Muscle of leg (tissue), 16 donors: ENCODE measurements at places on chromosomes 2 and 18. TPM values are rescaled to one million over a fixed set of nuclear protein-coding genes. Genes with fewer than 3 reads are reported as not detected.

- peak; percentile 55 for DNase-seq
Observed at GRCh38 chr2:61887717-61888266, 664 bp downstream of the CCT4 start.

- DNase-seq, result peak; percentile 2
Observed at GRCh38 chr18:73153271-73153670, 285.5 kb upstream of the NETO1 start.

GRCh38 chr2:210991107-210991506, 434.7 kb downstream of the CPS1 start:
- DNase-seq, result no peak

- DNase-seq, result no peak
Observed at GRCh38 chr2:69436596-69436937, 668 bp downstream of the NFU1 start.

DNA sequence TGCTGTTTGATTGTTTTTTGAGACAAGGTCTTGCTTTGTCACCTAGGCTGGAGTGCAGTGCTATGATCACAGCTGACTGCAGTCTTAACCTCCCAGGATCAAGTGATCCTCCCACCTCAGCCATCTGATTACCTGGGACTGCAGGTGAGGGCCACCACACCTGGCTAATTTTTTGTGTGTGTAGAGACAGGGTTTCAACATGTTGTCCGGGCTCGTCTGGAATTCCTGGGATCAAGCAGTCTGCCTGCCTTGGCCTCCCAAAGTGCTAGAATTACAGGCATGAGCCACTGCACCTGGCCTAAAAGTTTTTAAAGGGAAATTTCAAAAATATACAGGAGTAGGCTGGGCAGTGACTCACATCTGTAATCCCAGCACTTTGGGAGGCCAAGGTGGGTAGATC, 22.4 kb downstream of the CARF start:
- DNase-seq, result no peak

DNA sequence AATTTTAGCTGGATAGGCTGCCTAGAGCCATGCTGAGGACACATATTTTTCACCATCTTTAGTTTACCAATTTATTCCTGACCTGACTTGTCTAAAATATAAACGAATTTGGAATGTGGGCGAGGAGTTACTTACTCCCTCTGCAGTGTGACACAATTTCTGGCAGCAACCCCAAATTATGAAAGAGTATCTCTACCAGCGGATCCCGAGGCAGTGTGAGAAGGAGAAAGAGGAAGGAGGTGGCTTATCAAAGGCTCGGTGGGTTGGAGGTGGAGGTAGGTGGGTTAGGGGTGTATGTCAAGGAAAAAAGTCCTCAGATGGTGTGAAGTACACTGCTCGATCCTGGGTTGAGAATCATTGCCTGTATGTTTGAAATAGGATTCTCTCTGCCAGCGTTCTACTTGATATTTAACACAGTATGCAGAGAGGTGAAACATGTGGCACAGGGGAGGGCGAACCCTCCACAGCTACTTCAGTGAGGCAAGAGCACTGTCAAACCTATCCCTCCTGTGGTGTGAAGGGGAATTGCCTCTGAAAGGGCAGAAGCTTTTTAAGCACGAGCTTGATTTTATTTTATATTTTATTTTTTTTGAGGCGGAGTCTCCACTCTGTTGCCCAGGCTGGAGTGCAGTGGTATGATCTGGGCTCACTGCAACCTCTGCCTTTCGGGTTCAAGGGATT, 76.0 kb downstream of the RFTN2 start:
- no peak for DNase-seq

DNA sequence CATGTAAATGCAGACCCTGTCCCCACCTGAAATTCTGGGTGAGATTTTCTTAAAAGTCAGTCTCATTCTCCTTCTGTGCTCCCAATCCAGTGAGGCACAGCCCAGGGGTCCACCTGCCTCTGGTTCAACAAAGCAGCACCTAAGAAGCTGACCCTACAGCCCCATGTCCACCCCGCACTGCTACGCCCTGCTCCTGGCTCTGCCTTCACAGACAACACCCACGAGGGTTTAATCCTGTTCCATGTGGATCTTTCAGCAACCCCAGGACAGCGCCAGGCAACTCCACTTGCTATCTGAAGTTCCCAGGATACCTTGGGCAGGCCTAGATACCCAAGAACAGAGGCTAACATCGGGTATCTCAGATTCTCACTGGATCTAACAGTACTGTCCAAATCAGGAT, 44.9 kb downstream of the HDLBP start:
- no peak for DNase-seq

Gene CXCR4
- total RNA-seq, result 23.1 TPM

DNA sequence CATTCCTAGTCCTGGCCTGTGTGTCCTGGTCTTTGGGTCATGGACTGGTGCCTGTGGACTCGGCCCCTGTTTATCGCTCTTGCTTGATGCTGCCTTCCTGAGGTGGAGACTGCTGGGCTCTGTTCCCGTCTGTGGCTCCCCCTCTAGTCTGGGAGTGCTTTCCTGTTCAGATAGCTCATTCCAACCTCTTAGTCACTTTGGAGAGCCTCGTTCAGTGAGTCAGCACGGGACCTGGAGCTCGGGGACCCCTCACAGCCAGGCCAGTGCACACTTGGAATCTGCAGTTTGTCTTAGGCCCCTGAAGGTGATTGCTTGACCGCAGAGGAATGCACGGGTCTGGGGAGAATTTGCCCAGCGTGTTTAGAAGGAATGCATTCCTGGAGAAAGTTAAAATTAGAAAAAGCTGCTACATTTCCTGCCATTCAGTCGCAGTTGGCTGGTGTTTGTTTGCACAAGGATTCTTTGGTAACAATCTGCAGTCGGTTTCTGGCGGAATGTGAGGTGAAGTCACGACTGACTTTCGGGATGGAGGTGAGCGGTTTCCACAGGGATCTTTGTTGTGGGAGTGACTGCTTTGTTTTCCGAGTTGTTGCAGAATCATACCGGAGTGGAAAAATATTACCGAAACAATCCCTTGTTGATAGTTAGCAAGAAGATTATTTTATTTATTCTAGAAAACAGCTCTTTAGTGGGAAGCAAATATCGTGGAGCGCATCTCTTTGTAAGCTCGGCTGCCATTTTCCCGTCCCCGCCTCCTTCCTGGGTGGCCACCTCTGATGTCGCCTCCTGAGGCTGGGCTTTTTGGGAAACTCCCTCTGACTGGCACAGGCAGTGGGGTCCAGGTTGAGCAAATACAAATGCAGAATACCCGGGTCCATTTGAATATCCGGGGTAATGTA, 29.6 kb downstream of the SH3BP4 start:
- peak; percentile 93 for DNase-seq

DNA sequence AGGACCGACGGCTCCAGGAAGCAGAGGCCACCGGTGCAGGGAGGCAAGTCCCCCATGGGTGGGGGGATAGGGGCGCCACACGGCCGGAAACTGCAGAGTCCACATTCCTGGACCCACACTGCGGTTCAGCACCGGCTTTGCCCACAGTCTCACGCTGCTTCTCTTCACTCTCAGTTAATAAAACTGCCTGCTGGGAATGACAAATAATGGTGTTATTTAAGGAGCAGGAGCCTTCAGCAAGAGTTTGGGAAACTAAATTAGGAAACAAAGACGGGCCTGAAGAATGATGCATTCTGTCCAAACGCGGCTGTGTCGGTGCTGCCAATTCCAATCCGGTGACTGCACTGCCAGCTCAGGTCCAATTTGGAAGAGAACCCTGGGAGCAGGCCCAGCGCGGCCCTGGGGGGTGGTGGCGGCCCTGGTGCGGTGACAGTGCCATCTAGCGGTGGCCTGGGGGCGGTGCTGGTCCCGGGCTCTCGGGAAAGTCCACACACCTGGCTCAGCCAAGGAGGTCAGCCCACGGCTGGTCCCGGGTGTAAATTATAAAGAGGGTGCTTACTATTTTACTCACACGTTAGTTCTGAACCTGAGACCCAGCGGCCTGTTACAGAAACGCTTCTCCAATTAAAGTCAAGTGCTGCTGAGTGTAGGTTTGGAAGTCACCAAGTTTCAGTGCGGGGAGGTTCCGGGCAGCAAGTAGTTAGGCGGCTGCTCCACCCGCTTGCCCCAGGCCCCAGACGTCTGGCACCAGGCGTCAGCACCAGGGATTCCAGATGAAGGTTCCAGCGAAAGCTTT, 73.1 kb upstream of the PXDN start:
- DNase-seq, result peak; percentile 92

- DNase-seq, result peak; percentile 24
Observed at GRCh38 chr2:218400930-218401881, 1.5 kb downstream of the CTDSP1 start.

Gene FOXD4L1
- 0.13 TPM for total RNA-seq

DNA sequence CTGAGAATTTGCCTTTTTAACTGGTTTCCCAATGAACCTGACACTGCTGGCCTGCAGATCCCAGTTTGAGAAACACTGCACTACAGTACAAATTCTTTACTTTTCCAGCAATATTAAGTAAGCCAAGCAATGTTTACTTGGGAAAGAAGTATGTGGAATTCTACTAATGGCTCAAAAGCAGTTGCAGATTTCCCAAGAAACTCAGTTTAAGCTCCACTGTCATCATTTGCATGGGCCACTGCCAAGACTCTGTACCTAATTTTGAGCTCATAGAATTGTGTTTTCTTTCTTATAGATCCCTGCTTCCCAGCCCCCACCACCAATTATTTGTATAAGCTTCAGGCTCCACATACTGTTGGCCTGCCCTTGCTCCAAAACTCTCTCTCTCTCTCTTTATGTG, 676.1 kb downstream of the RNF144A start:
- peak; percentile 31 for DNase-seq

DNA sequence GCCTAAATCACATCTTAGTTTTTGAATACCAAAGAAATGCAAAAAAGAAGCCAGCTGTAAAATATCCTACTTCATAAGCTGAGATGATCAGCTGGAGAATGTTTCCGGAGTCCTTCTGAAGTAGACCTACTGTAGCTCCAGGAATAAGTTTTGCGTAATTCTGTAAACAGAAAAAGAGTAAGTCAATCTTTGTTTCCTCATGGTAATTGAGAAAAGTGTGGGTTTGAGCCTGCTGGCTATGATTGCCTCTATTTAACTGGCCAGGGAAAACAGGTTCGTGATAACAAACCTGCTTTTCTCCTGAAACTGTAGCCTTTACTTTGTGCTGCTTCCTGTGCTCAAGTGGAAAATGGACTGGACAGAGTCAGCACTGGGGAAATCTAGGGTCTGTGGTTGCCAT, 58.2 kb downstream of the ITGB6 start:
- no peak for DNase-seq

DNA sequence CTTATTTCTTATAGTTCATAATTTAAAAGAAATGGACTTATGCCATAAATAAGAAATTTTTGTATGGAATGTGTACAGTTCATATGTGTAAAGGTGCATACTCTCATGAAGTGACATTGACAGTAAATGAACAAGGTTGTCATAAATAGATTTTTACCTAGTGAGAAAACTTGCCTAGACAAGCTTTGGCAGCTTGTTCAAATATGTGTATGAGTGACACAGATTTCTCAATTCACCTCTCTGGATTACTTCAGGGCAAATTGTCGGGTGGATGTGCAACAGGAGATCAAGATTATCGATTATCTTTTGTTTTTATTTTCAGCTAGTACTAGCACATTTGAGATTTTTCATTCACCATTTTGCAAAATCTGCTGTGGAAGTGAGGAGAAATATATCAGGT, 758.1 kb upstream of the ACVR2A start:
- no peak for DNase-seq

Gene ALLC
- 0.09 TPM for total RNA-seq

- DNase-seq, result no peak
Observed at GRCh38 chr2:74314107-74314506, 29.1 kb downstream of the SLC4A5 start.

Gene CABYR
- 2.8 TPM for total RNA-seq

Gene IL36G
- 0.31 TPM for total RNA-seq
